Esophagus squamous epithelium (tissue), 5 donors: ENCODE measurements at places on chromosomes 1 and 21.

- DNase-seq = no peak
These were observed 29.5 kb downstream of the CD46 start for GRCh38 chr1:207781312-207781711.

DNA sequence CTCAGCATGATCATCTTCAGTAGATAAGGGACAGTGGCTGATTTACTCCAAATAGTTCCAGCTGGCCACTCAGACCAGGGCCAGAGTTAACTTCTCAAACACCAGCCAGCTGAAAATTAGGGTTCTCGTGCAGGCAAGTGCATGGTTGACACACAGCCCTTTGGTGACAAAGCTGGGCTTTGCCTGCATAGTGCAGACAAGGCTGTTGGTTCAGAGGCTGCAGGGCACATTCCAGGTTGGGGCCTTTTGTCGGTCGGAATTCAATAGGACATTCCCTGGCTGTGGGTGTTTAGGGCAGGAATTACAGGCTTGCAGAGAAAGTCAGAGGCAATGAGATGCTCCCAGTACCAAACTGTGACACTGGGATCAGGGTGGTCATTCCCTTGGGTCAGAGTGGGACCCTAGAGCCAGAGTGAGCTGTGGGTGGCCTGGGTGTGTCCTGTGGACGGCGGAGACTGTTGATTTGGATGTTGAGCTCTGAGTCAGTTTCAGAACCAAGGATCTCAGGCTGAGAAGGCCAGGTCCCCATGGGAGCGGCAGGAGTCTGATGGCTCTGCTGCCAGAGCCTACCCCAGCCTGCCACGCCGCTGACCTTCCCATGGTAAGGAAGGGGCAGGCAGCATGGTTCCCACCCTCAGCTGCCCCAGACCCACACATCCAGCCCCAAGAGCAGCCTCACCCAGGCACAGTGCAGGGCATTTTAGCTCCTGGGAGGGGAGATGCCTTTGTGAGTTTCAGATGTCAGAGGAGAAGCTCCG is 56.2 kb downstream of the STUM start:
- no peak for DNase-seq

DNA sequence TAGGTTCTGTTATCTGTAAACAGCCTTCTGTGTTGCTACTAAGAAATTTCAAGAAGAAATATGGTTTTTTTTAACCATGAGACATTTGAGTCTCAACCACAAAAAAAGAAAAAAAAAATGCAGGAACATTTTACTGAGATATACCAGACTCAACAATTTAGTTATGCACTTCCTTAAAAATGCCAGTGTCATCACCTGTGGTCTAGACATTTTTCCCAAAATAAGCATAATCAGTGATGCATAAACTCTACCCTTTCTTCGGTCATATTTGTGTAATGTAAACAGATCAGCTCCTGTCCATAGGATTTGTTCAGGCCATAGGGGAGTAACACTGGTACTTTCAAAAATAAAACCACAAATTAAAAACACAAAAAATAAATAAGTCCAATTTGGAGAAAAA is 122.6 kb upstream of the TNFSF4 start:
- no peak for DNase-seq

DNA sequence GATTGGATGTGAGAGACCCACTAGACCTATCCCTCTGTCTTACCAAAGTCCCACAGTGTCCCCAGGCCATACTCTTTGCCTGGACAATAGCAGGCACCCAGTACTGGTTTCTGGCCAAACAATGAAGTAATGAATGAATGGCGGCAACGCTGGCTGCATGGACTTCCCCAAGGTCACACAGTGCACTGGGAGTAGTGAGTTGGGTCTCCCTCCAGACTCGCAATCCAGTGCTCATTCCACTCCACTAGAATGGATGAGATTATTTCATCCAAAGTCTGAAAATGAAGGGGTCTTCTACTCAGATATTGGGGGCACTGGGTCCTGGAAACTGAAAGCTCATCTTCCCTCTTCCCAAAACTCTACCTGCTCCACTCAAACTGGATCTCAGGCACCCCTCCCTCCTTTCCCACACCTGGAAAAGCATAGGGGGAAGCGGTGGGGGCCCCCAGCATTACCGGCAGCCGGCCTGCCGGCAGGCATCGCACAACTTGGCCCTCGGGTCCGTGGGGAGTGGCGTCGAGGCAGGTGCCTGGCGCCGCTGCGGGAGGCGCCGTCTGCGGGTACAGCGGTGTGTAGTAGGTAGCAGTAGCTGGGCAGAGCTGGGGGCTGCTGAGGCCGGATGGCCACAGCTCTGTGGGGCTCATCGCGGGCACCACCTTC is 816 bp downstream of the E2F2 start:
- DNase-seq = no peak

GRCh38 chr1:65221638-65222339 is 73.8 kb downstream of the AK4 start:
- DNase-seq = no peak

GRCh38 chr21:15592271-15592860 is 137.4 kb upstream of the USP25 start:
- DNase-seq = no peak

- no peak for DNase-seq
These were observed 87.1 kb upstream of the ZNF281 start for GRCh38 chr1:200496937-200497336.
